SW480 (cell line): ENCODE measurements at places on chromosomes 12 and 14.

DNA sequence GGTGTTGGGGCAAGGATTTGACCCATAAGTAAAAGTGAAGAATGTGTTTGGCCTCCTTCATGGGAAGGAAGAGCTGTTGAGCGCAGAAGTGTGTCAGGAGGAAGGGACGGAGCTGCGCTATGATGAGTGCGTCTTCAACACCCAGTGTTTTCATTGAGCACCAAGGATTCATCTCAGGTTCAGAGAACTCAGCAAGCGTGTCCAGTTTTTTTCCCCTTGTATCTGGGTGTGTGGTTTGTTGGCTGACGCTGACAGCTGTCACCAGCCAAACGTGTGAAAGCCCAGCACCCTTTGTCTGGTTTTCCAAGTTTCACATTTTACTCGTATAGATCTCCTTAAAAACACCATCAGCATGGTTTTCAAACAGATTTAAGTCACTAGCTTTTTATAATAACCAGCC is 12.3 kb downstream of the EP400 start:
- no peak for DNase-seq

- DNase-seq: no peak
Measured at GRCh38 chr14:24849471-24849870, 200.5 kb downstream of the STXBP6 start.

- DNase-seq: no peak
Measured at GRCh38 chr12:76033081-76034011, 1.8 kb upstream of the PHLDA1 start.

- no peak for DNase-seq
Measured at GRCh38 chr12:111590552-111590951, 8.6 kb downstream of the ATXN2 start.

DNA sequence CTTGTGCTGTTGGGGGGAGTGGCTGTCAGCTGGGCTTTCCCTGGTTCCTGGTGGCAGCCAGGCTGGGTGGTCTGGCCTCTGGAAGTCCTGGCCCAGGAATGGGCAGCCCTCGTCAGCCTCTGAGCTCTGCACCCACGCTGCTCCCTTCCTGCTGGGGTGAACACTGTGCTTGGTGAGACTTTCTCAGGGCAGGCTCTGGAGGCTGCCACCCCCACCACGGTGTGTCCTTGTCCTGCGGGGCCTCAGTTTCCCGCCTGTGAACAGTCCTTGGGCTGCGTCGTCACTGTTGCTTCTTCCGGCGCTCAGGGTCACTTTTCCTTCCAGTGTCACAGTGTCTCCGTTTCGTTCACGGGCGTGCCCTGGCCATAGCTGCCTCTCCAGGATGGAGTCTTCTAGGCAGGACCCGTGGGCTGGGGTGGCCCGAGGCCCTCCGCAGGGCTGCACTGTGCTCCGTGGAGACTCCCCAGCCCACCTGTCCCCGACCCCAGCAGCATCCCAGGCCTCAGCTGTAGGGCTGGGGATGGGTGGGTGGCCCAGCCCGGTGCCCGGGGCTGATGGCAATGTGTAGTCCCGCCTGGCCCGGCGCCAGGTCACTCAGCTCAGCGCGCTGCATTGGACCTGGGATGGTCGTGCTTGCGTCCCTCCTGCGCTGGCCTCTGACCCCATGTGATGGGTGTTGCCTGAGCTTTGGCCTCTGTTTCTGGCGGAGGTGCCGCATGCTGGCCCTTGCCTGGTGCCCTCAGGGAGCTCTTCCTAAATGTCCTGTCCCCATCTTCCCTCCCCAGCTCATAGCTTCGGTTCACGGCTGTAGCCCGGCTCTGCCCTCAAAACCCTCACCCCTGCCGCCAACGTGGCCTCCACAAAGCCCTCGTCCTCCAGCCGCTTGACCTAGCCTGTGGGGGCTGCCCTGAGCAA is 6.8 kb downstream of the KIF26A start:
- no peak for DNase-seq

DNA sequence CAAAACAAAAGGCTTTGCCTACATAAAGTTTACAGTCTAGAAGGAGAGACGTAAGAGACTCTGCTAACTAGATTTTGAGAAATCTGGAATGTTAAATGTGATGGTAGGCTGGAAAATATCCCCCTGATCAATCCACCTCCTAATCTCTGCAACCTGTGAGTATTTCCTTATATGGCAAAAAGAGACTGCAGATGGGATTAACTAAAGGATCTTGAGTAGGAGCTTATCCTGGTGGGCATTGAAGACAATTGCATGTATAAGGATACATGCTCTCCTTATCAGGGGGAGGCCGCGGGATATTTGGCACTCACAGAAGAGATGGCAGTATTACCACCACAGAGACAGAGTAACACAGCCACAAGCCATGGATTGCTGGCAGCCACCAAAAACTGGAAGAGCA is 95.2 kb downstream of the EGLN3 start:
- DNase-seq: no peak

DNA sequence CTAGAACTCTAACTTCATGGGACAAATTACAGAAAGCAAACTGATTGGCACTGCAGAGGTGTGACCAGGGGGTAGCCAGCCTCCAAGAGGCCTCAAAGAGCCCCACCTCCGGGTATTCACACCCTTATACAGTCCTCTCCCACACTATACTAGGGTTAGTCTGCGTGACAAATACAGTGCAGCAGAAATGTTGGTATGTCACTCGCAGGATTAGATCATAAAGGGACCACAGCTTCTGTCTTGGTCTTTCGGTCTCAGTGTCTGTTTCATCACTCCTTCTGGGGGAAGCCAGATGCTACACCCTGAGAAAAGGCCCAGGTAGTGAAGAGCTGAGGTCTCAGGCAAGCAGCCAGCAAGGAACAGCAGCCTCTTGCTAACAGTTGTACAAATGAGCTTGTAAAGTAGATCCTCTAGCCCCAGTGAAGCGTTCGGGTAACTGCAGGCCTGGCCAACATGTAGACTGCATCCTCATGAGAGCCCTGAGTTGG is 68.9 kb upstream of the SAV1 start:
- no peak for DNase-seq

GRCh38 chr14:96246539-96246847 is 9.5 kb upstream of the BDKRB1 start:
- peak; percentile 55 for DNase-seq

DNA sequence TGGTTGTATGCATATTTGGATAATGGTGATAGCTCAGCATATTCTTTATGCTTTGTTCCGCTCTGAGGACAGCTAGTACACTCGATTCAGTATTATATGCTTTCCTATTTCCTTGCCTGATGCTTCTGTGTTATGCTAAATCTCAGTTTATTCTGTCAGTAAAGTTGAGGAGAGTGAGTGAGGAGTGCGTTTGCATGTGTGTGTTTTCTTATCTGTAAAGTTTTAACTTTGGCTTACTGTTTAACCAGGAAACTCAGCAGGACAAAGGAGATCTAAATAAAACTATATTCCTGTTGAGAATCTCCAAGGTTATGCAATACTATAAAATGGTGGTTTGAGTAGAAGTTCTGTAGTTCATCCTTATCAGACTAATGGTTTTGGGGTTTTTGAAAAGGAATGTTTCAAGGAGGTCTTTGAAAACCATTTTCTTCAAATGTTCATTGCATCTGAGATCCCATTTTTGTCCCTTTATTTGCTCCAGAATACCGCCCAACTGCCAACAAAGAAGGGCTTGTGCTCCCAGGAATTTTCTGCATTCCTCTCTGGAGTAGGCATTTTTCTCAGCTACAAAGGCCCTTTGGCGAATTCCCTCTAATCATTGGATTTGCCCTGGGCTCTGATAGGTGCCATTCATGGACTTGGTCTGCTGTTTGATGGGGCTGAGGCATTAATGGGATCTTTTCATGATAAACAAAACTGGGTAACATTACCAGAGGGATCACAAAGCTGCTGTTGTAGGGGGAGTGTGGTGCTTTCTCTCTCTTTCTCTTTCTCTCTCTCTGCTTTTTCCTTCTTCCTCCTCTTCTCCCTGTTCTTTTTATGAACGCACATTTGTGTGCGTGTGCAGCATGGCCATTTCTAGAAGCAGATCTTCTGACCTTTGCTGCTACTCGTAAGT is 71.7 kb downstream of the HMGA2 start:
- peak; percentile 11 for DNase-seq

- DNase-seq: no peak
Measured at GRCh38 chr12:89783359-89784060, 74.9 kb upstream of the ATP2B1 start.
